ENCODE measurements at places on chromosomes 3 and 15.

DNA sequence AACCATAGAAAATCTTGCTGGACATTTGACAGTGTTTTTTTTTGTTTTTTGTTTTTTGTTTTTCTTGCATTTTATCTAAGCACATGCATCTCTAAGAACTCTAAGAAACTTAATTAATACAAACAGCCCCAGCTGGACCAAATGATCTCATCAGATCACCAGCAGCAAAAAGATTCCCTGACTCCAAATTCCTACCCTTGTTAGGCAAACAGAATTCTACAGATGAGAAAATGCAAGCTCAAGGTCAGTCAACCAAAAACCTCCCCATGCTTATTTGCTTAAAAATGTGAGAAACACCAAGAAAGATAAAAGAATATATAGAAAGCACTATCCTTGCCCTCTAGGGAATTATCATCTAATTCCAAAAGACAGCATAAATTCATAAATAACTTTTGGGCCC, 65.4 kb downstream of the FOXP1 start:
- no peak for DNase-seq

DNA sequence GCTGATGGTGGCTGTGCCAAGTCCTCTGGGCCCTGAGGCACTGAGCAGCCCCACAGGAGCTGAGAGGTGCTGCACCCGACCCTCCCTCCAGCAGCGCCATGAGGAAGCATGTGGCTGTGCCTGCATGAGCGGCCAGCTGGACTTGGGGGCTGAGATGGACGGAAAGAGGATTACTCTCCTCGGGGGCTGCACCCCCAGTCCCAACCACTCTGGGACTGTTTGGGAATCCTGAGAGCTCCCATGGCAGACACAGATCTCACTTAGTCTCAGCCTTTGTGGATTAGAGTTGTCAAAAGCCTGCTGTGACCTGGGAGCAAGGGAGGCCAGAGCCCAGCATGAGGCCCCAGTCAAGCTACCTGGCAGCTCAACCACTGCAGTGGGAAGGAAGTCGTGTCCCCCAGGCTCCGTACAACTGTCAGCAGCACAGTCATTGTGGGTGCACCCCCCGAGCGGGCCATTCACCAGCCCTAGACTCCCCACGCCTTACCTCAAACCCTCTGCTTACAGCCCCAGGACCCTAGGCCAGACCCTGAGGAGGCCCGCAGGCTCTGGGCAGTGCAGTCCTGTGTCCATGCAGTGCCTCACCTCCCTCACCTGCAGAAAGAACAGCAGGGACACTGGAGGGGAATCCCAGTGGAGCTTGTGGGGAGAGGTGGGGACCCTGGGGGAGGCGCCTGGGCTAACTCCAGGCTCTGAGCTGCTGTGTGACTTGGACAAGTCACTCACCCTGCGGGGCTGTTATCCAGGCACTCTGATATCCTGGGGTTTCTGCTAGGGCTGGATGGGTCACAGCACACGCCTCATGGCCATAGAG, 17.1 kb downstream of the PRR23E start:
- DNase-seq: no peak

DNA sequence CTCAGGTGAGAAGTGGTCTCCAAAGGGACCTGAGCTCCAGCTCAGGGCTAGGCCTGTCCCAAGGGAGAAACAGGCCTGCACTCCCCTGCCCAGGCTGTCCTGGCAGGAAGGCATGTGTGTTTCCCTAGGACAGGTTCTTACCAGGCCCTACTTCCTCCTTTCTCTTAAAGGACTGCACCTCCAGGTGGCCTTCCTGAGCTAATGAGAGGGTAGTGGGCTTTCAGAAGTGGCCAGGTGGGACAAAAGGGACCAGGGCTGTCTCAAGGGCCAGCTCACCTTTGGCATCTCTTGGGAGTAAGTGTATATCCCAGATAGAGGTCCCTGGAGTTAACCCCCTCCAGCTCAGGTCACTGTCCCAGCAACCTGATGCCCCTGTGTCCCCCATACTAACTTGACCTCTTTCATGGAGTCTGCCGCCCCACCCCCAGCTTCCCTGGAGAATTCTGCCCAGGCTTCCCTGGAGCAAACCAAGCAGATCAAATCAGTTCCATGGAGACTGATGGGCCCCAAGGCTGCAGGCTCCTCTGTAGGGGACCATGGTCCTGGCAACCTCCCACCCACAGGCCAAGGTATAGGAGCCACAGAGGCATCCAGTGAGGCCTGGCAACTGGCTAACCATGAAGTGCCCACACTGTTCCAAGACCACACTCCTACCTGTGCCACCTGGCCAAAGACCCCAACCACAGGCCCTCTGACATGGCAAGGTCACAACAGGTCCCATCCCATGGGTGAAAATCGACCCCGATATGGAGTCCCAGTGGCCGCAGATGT, 67.6 kb downstream of the ZNF445 start:
- no peak for DNase-seq

- DNase-seq: no peak
Measured at GRCh38 chr3:139933766-139934165, 1.2 kb upstream of the CLSTN2 start.

GRCh38 chr15:72534523-72534922, 60.4 kb downstream of the ARIH1 start:
- DNase-seq: no peak

- peak; percentile 98 for DNase-seq
Measured at GRCh38 chr3:46489875-46490274, 7.9 kb upstream of the RTP3 start.

GRCh38 chr3:4743371-4743770, 235.9 kb upstream of the BHLHE40 start:
- no peak for DNase-seq

GRCh38 chr3:16191591-16191990, 17.1 kb downstream of the GALNT15 start:
- no peak for DNase-seq

DNA sequence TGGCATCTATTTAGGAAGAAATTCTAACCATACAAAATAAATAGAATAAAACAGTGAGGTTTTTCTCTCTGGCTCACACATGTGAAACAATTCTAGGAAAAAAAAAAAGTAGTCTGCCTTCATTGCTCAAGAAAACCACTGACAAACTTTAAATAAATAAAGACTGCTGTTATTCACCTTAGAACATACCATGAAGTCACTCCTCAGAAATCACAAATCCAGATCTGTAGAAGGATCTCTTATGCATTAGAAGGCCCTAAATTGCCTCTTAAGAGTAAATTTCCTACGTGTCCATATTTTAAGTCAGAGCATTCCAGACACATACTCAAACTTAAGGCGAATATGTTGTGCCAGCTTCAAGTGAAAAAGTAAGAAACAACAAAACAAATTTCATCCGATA, 217.3 kb downstream of the ZIC4 start:
- no peak for DNase-seq

DNA sequence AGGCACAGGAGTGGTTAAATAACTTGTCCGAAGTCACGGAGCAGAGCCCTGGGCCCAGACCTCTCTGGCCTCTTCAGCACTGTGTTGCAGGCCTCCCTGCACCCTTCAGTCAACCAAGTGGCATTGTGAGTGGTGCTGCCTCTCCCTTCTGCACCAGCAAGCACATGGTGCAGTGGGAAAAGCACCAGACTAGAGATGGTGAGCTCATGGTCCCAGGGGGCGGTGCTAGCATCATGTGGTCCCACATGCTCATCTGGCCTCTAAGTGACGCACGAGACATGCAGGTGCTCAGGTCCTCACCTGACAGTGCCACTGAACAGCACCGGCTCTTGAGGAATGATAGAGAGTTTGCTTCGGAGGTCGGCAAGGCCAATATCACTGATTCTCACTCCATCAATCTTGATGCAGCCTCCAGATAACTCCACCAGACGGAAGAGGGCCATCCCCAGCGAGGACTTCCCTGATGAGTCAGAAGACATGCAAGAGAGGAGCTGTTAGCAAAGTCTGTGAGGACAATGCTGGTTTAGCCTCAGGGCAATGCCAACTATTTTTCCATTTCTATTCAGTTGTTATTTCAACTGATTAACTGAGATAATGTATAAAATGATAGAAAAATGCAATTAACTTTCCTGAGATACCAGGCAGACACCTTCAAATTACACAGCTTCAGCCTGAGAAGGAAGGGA, 53.1 kb upstream of the PARL start:
- no peak for DNase-seq

DNA sequence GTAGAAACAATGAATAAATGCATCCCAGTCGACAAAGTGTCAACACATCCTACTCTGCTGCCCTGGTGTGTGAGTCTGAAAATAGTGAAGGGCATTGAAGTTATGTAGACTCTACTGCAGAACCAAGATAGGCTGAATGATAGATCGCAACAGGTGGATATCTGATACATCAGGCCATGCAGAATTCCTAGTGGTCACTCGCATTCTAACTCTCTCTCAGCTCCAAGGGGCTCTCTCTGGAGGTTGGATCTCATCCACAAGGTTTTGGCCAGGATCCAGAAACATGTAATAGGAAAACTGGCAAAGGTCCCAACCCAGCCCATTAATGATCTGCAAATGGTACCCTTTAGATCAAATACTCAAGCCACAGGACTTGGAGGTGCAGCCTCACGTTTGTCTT, 514.1 kb downstream of the MAGI1 start:
- DNase-seq: no peak

- no peak for DNase-seq
Measured at GRCh38 chr3:5428607-5429516, 241.4 kb downstream of the EDEM1 start.

GRCh38 chr3:9102240-9102981, 139.1 kb upstream of the RAD18 start:
- DNase-seq: no peak

- DNase-seq: no peak
Measured at GRCh38 chr15:65639509-65639908, 17.8 kb downstream of the SLC24A1 start.

DNA sequence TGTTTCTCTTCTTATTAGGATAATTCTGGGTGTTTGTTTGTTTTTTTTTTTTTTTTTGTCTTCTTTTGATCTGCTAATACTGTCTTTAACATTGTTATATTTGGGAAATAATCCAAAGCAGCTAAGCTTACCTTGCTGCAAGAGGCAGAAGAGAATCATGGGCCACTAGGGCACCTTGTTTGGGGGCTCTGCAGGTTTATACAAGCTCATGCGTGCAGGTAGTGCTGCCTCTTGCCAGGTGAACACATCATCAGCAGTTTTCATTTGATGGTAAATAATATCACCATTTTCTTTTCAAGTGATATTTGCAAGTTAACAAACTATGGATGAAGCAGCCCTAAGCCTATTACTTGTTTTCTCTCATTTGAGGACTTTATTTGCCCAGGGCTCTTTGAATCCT, 37.9 kb downstream of the MAP3K13 start:
- no peak for DNase-seq

GRCh38 chr15:71079208-71080044, 35.8 kb upstream of the THSD4 start:
- DNase-seq: peak; percentile 83

GRCh38 chr3:191362037-191362436, 31.7 kb upstream of the UTS2B start:
- DNase-seq: no peak

DNA sequence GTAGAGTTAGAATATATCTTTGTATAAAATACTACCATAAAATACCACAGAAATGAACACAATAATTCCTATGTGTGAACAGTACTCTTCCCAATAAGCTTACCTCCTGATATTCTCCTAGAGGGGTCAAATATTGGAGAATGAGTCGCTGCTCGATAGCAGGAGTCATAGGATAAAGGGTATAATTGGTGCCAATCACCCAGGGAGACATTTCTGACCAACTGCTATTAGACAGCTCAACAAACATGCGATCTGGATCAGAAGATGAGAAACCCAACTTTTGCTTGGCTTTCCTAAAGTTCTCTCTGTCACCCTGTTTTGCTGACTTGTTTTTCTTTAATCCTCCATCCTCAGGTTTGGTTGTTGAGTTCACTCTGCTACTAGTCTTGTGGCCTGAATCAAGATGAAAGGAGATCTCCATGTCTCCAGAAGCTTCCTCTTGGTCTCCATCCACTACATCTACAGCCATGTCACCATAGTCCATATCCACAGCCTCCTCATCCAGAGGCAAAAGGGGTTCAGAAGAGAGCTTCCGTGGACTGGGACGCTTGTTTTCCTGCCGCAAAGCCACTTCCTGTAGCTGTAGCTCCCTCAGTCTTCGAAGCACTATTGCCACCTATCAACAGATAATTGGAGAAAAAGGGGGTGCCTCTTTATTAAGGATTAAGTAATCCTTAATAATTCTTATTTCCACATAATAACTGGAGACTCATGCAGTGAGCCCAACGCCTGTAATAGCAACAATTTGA, 50.4 kb downstream of the RBM15B start:
- no peak for DNase-seq

DNA sequence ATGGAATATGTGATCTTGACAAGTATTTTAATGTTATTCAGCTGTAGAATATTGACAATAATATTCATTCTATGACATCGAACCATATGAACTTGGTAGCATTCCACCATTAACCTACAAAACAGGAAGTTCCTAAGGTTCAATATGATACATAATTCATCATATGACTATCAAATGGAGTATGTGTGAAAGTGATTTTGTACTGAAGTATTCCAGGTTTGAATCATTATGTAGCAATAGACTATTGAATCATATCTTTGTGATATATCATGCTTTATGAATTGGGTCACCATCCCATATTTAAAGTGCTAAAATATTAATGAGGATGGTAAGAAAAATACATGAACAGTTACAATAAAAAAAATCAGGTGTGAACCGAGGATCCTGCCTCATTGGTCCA, 95.1 kb downstream of the TP63 start:
- peak; percentile 6 for DNase-seq

DNA sequence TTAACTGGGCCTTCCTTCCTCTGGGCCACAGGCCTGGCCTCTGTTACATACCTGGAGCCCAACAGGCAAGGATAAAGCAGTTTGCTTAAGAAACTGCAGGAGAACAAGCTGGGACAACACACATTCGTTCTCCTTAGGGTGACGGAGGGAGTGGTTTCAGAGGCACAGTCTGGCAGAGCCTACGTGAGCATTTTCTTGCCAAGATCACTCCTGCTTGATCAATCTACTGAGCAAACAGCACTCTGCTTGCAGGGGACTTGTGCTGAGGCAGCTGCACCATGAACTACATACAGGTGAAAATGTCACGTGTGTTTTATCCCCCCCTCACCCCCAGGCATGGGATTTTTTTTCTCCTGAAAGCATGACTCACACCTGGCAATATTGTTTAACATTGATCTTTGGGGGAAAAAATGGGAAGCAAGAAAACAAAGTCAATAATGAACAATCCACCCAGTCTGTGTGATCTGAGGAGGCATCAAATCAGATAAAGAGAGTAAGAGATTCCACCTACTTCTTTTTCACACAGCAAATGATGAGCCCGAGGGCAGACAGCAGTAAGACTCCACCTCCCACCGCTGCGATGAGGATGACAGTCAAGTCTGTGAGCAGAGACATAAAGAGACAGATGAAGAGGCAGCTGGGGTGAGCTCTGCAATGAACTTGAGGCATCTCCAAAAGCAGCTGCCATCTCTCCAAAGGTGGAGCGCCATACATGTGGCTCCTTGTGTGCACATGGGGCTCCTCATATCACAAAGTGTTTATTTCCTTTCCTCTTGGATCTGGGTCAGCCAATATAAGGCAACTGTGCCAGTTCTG, 57.4 kb downstream of the CDCP1 start:
- DNase-seq: no peak

DNA sequence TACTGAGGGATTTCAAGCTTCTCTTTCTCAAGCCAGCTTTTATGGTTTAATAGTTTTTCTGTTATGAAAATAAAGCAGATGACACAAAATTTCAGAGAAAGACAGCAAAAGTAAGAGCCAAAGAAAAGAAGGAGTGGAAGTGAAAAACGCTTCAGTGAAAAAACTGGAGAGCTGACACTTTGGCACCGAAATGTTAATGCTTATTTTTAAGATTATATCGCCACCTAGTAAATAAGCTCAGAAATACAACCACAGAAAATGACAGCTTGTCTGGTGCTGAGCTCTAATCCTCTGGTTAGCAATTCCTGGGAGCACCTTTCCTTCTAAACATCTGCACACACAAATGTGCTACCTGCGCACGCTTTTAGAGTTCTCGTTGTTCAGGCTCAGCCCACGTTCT, 101.6 kb downstream of the ZPLD1 start:
- DNase-seq: peak; percentile 53
